ENCODE measurements at places on chromosomes 11 and 22. TPM values are rescaled to one million over a fixed set of nuclear protein-coding genes. Genes with fewer than 3 reads are reported as not detected.

ACCS gene
- total RNA-seq: 14.6 TPM

TMEM191C gene
- total RNA-seq: 0.69 TPM

OR52A1 gene
- total RNA-seq: not detected

OR52E5 gene
- not detected for total RNA-seq

PANX2 gene
- not detected for total RNA-seq

CCDC81 gene
- not detected for total RNA-seq

CDC45 gene
- total RNA-seq: 67.6 TPM

NCF4 gene
- not detected for total RNA-seq

RFPL3 gene
- total RNA-seq: not detected

FGF19 gene
- 0.11 TPM for total RNA-seq

ART1 gene
- not detected for total RNA-seq

ACRV1 gene
- not detected for total RNA-seq

- no peak for DNase-seq
Observed at GRCh38 chr11:27244900-27245299, 118.1 kb downstream of the CCDC34 start.

DNA sequence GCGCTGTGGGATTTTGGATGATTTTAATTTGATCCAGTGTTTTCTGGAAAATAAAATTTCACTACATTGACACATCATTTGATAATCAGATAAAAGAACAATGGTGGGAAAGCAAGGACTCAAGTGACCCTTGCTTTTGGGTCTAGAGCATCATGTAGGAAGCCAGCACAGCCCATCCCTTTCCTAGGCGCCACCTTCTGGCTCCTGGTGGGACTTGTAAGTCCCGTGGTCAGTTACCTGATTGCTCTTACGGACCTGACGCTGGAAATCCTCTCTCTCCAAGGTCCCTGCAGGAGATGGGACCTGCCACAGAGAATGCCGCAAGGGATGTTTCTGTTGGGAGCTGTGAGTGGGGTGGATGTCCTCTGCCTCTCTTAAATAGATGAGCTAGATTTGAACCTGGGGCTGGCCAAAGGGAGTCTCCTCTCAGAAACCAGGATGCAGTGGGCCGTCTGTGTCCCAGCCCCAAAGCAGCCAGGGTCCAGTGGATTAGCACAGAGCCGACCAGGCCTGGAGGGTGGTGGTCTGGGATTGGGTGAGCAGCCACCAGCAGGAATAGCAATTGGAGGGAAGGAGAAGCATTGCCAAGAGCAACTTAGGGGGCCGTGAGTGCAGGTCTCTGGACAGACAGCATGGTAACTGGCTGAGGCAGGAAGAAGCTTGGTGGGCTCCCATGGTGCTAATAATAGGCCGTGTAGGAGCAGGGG is 21.7 kb downstream of the TIMP3 start:
- DNase-seq: no peak

GRCh38 chr11:72970557-72971118 is 156.4 kb downstream of the ATG16L2 start:
- no peak for DNase-seq

DNA sequence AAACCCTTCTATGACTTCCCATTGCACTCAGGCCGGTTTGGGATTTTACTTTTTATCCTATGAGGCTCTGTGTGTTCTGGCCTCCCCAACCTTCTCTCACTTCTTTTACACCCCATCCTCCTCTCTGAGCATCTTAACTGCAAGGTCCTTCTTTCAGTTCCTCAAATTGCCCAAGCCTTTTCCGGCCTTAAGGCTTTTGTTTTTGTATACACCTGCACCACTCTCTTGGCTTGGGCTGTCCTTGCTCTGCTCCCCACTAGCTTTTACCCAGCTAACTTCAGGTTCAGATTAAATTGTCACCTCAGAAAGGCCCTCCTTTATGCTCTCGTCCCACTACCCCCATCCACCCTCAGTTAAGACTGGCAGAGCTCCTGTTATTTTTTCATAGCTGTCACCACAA is 55.5 kb downstream of the FAM83F start:
- no peak for DNase-seq

DNA sequence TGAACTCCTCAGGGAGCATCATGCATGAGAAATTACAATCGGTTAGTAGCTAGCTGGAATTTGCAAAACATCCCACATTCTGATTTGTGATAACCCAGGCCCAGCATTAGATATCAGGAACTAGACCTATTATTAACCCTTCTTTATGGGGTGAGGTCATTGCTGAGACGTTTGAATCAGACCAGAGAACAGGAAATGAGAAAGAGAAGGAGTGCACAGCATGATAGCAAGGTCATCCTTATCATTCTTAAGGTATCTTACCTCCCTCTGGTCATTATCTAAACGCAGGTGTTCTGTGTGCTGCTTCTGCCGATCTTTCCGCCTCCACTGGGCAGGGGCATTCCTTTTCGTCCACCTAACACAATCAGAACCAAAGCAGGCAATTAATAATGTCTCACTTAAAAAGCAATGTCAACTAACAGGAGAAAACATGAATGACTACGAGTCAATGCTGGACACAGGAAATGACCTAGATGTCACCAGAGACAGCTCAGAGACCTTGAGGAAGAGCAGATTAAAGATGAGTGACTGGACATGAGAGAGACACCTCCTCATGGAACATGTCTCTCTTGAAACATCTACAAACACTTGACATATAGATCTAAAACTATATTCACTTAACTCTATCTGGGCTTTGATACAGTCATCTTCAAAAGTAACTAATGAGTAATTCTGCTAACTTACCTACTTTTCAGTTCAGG is 78.3 kb upstream of the SCUBE2 start:
- DNase-seq: peak; percentile 9

GRCh38 chr11:15113381-15113780 is 1.3 kb upstream of the INSC start:
- DNase-seq: no peak

GRCh38 chr11:35609656-35610055 is 8.6 kb upstream of the FJX1 start:
- DNase-seq: no peak

DNA sequence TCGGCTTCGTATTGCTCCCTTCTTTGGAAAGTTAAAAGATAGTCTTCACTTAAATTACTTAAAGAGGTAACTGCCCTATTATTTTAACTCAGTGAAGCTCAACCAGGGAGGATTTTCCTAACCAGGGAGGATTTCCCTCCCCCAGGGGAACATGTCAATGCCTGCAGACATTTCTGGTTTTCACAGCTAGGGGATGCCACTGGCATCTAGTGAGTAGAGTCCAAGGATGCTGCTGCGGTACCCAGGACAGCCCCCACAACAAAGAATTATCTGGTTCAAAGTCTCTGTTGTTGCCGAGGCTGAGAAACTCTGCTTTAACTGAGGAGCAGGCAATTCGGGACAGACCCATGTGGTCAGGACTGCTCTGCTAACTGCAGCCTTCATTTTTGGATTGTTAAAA is 82.2 kb downstream of the DEPDC5 start:
- no peak for DNase-seq

GRCh38 chr22:30277547-30278344 is 11.1 kb upstream of the OSM start:
- peak; percentile 79 for DNase-seq

DNA sequence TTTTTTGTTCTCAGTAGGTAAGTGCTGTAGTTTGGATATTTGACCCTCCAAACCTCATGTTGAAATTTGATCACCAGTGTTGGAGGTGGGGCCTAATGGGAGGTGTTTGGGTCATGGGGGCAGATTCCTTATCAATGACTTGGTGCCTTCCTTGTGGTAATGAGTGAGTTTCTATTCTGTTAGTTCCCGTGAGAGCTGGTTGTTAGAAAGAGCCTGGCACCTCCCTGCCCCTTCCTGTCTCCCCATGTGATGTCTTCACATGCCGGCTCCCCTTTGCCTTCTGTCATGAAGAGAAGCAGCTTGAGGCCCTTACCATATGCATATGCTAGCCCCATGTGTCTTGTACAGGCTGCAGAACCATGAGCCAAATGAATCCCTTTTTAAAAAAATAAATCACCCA is 138.3 kb downstream of the TMEM135 start:
- peak; percentile 65 for DNase-seq

- DNase-seq: no peak
Observed at GRCh38 chr11:76734456-76735420, 48.4 kb upstream of the TSKU start.

GRCh38 chr11:83982825-83983224 is 696.7 kb upstream of the CCDC90B start:
- no peak for DNase-seq

GRCh38 chr22:44668190-44668885 is 33.7 kb upstream of the PRR5 start:
- DNase-seq: no peak

DNA sequence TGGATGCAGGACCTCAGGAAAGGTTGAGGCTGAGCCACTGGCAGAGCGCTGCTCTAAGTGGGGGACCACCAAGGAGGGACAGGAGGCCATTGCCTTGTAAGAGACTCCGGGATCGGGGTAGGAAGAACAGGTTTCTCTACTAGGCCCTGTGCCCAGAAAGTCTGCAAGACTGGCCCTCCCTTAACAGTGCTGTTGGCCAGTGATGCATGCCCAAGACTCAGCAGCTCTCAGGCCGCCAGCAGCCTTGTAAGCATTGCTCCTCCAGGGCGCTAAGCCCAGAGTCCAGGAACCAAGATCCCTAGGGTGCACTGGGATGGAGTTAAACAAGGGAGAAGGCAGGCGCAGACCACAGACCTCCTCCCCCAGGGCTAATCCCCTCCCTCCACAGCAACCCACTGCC is 39.3 kb upstream of the PANX1 start:
- no peak for DNase-seq

DNA sequence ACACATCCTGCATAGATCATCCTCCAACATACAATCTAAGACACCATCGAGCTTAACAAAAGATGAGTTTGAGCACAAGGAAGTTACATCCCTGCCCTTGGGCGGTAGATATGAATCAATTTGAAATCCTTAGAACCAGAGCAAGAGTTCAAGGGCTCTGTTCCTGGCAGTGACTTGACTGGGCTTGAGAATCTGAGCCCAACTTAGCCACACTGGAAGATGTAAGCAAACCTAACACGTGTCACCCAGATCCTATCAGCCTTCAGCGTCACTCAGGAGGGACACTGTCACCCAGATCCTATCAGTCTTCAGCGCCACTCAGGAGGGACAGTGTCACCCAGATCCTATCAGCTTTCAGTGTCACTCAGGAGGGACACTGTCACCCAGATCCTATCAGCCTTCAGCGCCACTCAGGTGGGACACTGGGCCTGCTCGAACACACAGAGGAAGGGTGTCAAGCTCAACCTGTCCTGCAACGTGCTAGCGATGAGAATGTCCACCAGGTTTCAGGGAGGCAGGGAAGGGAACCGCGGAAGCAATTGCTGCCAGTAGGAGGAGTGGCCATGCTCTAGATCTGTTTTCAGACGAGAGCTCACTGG is 32.8 kb upstream of the CTSD start:
- no peak for DNase-seq

GRCh38 chr11:75249704-75250103 is 9.1 kb downstream of the TPBGL start:
- DNase-seq: no peak

DNA sequence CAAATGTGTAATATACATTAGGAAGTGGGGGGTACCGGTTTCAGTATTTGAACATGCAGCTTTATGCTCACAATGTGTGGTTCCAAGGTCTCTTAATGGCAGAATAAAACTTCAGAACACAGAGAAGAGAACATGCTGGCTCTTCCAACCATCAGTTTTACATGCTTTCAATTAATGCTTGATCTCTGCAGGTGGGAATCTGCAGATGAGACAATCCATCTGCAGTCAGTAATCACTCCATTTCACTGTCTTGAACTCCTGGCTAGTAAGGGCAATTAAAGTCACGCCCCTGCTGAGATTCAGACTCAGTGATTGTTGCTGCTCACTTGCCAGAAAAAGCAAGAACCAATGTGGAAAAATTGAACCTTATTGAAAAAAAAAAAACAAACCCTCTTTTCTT is 945.7 kb downstream of the DLG2 start:
- no peak for DNase-seq

GRCh38 chr22:48740086-48740730 is 1087.5 kb downstream of the BRD1 start:
- DNase-seq: no peak

DNA sequence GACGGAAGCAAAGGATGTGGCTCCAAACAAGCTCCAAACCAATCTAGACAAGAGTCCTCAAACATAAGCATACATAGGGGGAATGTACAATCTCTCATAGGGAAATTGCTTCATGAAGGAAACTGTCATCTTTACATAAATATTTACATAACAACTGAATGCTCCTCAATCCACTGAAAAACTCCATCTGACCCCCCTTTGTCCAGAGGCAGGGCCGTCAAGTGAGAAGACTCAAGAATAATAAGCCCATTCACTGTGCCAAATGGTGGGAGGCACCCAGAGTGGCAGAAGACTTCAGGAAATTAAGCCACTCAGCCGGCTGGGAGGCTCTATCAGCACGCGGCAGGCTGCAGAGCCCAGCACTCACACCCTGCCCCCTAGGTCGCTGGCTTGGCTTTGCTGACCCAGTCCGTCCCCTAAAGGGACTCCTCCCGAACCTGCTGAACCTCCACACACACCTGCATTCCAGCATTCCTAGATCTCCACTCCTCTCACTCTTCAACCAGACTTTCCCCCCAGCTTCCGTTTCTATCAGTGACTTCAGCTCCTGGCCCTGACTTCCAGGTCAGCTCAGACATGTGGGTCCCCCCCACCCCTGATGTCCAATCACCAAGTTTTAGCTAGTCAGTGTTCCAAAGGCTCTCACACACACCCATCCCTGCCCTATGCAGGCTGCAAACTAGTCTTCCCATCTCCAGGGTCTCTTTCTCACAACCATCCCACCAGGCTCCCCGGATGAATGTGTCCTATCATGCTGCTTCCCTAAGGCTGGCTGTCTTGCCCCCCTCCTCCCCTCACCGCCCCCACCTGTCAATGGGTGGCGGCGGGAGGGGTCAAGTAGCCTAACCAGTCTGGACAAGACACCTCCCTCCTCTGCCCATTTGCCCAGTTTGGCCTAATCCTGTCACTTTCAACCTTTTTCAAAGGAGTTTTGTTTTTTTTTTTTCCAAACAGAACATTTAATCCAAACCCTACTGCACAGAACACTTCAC is 11.3 kb downstream of the VPS37C start:
- no peak for DNase-seq

GRCh38 chr11:85854212-85854556 is 999 bp upstream of the CCDC83 start:
- DNase-seq: no peak

DNA sequence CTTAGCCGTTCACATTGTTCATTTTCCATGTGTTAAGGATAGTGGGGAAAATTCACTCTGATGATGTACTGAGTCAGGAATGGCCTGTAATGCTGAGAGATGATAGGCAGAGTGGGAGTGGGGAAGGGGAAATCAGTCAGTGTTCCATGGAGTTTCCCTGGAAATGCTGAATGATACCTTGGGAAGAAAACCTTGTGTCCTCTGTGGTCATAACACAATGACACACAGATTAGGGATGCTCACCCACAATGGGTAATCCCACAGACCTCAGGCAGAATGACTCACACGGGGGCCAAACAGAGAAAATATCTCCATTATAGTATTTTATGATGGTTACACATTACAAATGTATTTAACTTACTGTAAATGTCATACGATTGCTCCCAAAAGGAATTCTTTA is 118.0 kb downstream of the SNX19 start:
- peak; percentile 99 for DNase-seq

DNA sequence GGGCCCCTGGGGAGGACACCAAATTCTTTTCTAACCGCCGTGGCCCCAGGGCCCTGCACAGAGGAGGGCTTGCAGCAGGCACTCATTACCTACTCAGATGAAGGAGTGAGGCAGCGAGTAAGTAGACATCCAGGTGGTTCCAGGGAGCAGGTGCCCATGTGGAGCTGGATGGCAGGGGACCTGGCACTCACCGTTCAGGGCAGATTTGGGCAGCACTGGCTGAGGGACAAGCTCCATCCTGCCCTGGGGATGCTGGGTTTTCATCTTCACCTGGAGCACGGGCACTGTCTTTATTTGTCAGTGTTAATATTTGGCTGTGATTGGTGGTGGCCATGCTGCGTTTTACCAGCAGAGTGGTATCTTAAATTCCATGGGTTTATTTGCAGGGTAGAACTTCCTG is 1182.7 kb downstream of the BRD1 start:
- DNase-seq: no peak
